ENCODE measurements at places on chromosomes 11 and 22.

DNA sequence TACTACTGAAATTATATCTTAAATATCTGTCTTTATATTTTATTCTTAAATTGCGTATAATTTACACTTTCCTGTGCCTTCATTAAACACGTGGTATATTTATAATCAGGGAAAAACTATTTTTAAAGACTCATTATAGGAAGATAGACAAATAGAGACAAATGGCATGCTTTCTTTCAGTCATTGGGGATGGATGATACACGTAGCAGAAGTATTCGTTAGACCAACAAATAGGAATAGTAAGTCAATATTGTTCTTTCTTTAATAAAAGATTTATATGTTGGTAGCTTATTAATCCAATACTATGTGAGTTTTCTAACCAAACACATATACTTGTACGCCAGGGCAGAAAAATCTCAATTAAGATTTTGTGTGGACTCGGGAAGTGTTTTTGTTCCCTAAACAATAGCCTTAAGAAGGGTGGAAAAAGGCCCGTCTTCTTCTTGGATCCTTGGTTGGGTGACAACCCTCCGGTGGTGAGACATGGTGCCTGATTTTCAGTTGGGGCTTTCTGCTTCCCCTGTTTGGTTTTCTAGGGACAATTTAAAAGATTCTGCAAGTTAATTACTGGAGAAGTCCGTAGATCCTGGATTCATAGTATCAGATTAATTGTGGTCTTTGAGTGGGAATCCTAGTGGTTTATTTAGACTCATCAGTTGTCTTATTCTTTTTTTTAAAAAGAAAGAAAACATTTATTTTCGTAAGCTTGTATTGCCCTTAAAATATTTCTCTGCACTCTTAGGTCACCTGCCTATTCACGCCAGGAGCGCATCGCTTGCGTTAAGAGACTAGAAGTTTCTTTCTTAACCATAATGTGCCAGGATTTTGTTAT lies 83.5 kb upstream of the WNT7B start:
- DNase-seq, result no peak

DNA sequence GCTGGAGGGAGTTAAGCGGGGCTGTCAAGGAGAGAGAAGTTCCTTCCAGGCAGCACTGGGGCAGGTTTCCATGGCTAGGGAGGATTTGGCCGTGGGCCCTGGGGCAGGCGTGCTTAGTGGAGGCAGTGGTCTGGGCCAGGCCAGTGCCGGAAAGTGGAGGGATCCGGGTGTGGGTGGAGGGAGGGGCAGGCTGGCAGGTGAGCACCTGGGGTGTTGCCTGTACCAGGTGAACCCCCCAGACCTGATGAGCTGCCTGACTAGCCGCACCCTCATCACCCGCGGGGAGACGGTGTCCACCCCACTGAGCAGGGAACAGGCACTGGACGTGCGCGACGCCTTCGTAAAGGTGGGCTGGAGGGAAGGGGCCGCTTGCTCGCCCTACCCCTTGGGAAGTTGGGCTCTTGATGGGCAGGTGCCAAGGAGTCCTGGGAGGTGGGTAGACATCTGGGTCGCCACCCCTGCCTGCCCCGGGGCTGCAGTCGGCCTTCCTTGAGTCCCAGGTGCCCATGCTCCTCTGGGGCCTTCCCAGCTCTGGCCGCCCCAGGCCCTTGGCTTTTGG lies 32.0 kb downstream of the MYO7A start:
- DNase-seq, result no peak

DNA sequence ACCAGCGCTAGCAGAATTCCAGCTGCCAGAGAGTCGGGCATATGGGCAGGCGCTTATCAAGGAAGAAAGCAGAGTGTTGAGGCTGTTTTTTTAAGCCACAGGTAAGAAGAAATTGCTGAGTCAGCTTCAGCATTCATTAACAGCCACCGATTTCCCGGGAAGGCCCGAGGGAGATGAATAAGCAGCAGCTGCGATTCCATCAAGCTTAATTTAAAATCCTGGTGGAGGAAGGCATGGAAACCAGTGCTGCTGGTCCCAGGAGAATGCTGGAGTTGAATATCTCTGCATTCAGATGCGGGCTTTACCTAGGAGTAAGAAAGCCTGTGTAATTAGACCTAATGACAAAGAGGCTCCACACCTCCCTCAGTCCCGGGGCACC lies 168.8 kb downstream of the BRD1 start:
- DNase-seq, result no peak

GRCh38 chr11:134244593-134244992 lies 8.6 kb downstream of the THYN1 start:
- no peak for DNase-seq

GRCh38 chr11:42661942-42662341 lies 649.9 kb upstream of the API5 start:
- no peak for DNase-seq

GRCh38 chr22:20247010-20247505 lies 21.1 kb downstream of the RTN4R start:
- DNase-seq, result no peak

- no peak for DNase-seq
Measured at GRCh38 chr22:45846952-45847351, 130.0 kb downstream of the WNT7B start.

GRCh38 chr11:125348674-125349309 lies 147.3 kb downstream of the FEZ1 start:
- peak; percentile 28 for DNase-seq

- no peak for DNase-seq
Measured at GRCh38 chr22:30235687-30236170, 10.8 kb downstream of the LIF start.

- no peak for DNase-seq
Measured at GRCh38 chr11:57340039-57340615, 2.0 kb downstream of the P2RX3 start.

GRCh38 chr11:15903246-15903645 lies 453.1 kb downstream of the SOX6 start:
- no peak for DNase-seq

- DNase-seq, result no peak
Measured at GRCh38 chr22:27397954-27398342, 403.6 kb downstream of the MN1 start.

DNA sequence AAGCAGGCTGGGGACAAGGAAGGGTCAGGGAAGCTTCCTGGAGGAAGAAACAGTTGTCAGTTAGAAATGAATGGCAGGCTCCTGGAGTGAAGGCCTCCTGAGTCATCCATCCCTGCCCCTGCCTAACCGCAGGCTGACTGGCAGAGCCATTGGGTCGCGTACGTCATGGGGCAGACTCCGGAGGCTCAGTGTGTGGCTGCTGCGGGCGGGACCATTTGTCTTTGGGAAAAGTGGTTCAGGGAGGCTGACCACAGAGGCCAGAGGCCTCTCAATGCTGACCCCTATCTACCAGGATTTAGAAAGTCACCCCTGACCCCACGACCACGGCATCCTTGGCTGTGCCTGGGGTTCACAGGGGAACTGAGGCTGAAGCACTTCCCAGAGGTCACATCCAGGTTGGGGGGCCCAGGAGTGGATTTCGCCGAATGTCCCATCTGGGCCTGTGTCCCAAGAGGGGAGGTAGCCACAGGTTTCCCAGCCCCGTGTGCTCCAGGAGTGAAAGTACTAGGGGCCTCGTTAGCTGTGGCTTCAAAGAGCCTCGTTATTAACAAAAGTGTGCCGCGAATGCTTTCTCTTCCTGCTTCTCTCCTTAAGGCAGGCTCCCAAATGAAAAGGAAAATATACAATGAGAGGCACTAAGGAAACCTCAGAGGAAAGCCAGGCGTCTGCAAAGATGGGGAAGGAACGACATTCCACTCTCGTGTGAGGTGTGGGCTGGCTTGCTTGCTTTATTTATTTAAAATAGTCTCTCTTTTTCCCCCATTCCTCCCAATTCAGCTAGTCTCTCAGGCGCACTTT lies 58.9 kb downstream of the FLRT1 start:
- DNase-seq, result no peak

GRCh38 chr11:95923728-95924413 lies at the start of gene MTMR2:
MTMR2 (minus strand) TSS chr11:95924107; CDS start chr11:95923954, 153 bp downstream.
- peak; percentile 27 for DNase-seq

GRCh38 chr11:63352144-63352543 lies 17.4 kb upstream of the SLC22A9 start:
- DNase-seq, result no peak

DNA sequence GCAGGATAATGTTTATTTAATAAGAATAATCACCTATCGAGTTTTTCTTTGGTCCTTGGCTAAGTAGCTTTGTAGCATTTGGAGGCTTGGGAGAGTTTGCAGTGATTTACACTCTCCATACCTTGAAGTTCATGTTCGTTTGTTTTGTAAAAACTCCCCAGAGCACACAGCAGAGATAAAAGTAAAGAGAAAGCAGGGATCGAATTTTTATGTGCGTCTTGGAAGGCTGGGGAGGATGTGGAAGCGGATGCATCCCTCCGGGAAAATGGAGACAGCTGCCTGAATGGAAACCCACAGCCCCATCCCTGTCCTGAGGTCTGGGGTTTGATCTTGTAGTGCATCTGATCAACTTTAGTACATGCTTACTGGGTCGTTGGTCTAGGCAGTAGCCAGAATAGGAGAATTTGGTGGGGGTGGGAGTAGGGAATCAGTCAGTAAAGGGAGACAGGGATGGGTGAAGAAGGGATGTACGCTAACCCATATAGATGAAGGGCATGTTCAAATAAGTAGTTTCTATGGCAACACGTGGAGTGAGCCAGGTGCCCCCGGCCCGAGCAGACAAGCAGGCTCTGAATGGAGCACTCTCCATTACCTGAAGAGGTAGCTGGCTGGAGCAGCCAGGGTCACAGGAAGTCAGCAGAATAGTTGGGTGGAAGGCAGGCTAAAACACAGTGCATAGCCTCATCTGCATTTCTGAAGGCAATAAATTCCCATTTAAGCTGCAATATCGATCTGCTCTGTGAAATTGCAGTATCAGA lies 147.8 kb downstream of the COMMD9 start:
- DNase-seq, result no peak

DNA sequence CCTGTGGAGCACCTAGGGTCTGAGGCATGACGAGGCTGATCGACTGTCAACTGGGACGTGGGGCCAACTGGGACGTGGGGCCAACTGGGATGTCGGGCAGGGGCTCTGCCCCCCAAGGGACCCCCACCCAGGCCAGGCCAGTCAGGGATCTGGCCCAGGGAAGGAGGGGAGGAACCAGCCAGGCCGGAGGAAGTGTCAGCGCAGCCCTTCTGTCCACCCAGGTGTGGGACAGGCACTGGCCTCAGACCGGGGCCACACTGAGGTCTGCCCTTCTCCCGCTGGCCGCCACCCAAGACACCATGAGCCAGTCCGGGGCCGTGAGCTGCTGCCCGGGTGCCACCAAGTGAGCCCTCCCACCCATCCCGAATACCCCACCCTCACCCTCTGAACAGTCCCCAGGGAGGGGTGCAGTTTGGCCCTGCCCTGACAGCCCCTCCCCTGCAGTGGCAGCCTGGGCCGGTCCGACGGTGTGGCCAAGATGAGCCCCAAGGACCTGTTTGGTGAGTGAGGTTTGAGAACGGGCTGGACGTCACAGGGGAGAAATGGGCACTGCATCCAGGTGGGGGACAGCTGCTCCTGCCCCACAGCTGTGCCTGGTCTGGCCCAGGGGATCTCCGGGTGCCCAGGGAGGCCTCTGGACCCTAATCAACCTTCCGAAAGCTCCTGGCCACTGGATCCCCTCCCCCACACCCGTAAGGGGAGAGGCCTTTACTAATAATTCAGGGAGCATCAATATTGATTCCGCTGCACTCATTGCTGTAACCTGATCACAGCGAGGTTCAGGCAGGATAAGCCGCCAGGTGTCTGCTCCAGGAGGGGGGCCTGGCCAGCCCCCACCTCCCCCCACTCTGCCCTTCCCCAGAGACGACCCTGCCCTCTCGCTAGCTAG lies 3.3 kb downstream of the EPS8L2 start:
- no peak for DNase-seq

- DNase-seq, result no peak
Measured at GRCh38 chr11:109527496-109527895, 105.5 kb downstream of the C11orf87 start.

GRCh38 chr11:75347781-75348566 lies 3.5 kb downstream of the ARRB1 start:
- DNase-seq, result no peak

- peak; percentile 67 for DNase-seq
Measured at GRCh38 chr11:66579017-66579606, 10.7 kb upstream of the CTSF start.

DNA sequence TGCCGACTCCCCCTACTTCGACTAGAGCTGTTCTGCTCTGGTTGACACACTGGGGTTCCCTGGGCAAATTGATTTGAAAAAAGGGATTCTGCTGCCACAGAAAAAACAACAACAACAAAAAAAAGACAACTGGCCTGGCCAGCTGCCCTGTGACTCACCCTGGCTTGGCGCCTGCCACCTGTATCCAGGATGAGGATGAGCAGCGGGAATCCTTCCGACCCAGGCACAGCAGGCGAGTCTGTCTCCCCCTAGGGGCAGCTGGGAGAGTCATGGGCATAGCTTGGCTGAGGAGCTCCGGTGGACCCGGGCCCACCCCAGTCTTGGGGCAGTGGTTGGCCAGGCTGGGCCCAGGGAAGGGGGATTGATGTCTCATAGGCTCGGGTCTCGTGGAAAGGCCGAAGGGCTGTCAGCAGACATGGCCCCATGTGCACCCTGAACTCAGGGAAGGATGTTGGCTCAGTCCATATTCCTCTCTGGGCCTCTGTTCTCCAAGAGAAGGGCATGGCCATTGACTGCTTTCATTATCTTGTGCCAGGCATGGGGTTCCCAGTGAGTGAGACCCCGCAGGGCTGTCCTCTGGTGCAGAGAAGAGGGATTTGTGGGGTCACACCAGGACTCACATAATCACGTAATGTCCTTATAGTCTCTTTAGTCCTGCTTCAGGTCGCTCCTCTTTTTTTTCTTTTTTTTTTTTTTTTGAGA lies 10.4 kb upstream of the SUN2 start:
- DNase-seq, result no peak

- no peak for DNase-seq
Measured at GRCh38 chr11:116698080-116698479, 74.7 kb downstream of the BUD13 start.

DNA sequence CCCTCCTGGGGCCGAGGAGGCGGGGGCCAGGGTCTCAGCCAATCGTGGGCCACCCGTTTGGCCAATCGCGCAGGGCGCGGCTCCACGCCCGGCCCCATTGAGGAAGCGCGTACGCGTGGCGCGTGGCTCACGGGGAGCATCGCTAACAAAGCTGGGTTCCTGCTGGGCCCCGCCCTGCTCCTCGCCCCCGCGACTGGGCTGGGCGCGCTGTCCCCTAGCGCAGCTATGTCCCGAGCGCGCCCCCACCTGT lies 614 bp upstream of the ASCL2 start:
- no peak for DNase-seq

DNA sequence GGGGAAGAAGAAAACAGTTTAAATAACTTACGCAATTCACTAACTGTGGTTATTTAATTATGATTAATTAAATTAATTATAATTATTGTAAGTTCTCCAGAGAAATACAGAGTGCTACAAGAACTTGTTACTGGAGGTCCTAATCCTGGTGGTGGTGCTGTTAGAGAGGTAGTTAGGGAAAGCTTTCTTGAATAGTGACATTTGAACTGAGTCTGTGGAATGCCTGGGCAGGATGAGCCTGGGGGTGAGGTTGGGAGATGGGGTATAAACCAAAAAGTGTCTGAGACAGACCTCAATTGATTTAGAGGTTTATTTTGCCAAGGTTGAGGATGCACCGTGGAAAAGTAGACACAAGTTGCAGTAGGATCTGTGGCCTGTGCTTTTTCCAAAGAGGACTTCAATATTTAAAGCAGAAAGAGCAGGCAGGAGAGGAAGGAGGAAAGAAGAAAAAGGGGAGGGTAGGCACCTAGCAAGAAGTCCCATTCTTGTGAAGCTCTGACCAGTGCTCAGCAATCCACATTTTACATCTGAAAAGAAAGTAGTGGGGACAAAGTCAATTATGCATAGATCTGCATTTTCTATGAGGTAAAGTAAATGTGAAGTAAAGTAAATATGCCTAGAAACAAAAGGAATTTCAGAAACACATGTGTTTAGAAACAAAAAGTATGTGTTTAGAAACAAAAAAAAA lies 4.4 kb upstream of the ZNF202 start:
- DNase-seq, result no peak

GRCh38 chr11:62958547-62959421 lies 26.0 kb downstream of the SLC22A6 start:
- DNase-seq, result no peak

Data from stimulated activated CD8-positive, alpha-beta memory T cell treated with anti-CD3 and anti-CD28 coated beads, Interleukin-15, amount 100 ng/mL, for 1 hour (primary cell).